Colonic mucosa (tissue), 4 donors: ENCODE measurements at places on chromosomes 7 and 10. TPM values are rescaled to one million over a fixed set of nuclear protein-coding genes. Genes with fewer than 3 reads are reported as not detected.

ADAM8 gene
- 5.7 TPM for total RNA-seq

DNA sequence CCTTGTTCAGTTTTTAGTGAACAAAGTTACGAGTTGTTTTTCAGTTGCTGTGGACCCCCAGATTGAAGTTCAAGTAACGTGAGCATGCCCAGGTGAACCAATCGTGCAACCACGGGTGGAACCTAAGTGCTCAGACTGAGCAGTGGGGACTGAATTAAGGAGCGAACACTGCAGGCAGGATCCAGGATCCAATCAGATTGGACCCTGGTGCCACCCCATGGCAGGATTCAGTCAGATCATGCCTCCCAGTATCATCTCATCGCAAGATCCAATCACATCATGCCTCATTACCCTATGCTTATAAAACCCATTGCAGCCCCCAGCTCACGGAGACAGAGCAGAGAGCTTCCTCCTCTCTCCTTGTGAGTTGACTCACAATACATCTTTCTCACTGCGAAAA, 80.9 kb downstream of the PFKFB3 start:
- DNase-seq: no peak

DENND2A gene
- 7.4 TPM for total RNA-seq

GRCh38 chr10:16853201-16853600, 36.0 kb upstream of the RSU1 start:
- DNase-seq: no peak

PSD gene
- 4.2 TPM for total RNA-seq

COL1A2 gene
- 55.6 TPM for total RNA-seq

DNA sequence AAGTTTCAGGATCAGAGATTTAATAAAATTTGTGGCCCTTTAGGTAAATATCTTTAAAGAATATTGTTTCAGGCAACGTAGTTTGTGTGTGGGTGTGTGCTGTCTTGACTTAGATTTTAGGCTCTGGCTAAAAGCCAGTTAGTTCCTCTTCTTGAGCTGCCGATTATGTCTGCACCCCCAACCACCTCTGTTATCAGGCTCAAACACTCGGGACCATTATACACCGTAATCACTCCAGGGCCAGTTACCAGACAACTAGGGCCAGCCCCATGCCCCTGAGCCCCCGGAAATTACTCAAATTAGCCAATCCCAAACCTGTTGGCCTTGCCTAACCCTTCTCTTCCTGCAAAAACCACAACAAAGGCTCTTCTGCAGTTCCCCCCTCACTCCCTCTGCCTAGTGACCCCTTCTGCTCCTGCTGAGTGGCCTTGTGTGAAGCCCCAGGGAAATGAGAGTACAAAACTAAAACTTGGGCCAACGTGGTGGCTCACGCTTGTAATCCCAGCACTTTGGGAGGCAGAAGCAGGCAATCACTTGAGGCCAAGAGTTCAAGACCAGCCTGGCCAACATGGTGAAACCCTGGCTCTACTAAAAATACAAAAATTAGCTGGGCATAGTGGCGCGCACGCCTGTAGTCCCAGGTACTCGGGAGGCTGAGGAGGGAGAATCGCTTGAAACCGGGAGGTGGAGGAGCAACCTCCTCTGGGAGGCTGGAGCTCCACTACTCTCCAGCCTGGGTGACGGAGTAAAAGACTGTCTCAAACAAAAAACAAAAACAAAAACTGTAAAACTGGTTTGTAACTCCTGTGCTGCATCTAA, 9.2 kb upstream of the HNRNPF start:
- no peak for DNase-seq

CH25H gene
- total RNA-seq: 0.40 TPM

- DNase-seq: no peak
These were observed 99.9 kb downstream of the LRRN3 start for GRCh38 chr7:111190804-111191203.

GGCT gene
- 42.5 TPM for total RNA-seq

NODAL gene
- total RNA-seq: not detected

- DNase-seq: no peak
These were observed 25.0 kb upstream of the C1GALT1 start for GRCh38 chr7:7157177-7157886.

- no peak for DNase-seq
These were observed 21.2 kb upstream of the MYO3A start for GRCh38 chr10:25912866-25913265.

SPDYE3 gene
- total RNA-seq: not detected

NUTM2B gene
- total RNA-seq: 1.2 TPM

GRCh38 chr7:29878081-29878688, 71.9 kb downstream of the WIPF3 start:
- DNase-seq: no peak

DNA sequence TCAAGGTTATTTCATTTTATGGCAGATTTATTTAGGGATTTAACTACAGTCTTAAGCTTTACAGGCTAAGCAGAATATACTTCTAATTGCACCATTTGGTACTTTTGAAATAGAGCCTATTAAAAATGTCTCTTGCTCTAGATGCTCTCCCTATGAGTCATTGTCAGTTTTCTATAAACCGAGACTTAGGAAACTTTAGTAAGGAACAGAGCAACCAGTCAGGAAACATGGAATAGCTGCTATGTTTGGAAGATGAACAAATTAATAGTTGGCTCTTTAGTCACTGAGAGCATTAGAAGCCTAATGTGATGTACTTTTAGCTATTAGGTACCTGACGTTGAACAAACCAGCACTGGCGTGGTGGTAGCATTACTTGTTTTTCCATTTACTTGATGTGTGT, 35.3 kb downstream of the INPP5F start:
- no peak for DNase-seq

SEC61A2 gene
- 4.6 TPM for total RNA-seq

SLC16A9 gene
- 15.6 TPM for total RNA-seq

GRCh38 chr7:138308136-138308535, 151.9 kb upstream of the TRIM24 start:
- DNase-seq: no peak

AFAP1L2 gene
- 7.9 TPM for total RNA-seq
